Lung microvascular endothelial cell (primary cell): ENCODE measurements at places on chromosomes 7 and 10. TPM values are rescaled to one million over a fixed set of nuclear protein-coding genes. Genes with fewer than 3 reads are reported as not detected.

Gene CUTC
- 12.9 and 21.6 TPM in 2 replicates for total RNA-seq

Gene COMTD1
- total RNA-seq: 13.9 and 16.5 TPM in 2 replicates

GRCh38 chr7:145986248-145986874 is 130.2 kb upstream of the CNTNAP2 start:
- DNase-seq: no peak

DNA sequence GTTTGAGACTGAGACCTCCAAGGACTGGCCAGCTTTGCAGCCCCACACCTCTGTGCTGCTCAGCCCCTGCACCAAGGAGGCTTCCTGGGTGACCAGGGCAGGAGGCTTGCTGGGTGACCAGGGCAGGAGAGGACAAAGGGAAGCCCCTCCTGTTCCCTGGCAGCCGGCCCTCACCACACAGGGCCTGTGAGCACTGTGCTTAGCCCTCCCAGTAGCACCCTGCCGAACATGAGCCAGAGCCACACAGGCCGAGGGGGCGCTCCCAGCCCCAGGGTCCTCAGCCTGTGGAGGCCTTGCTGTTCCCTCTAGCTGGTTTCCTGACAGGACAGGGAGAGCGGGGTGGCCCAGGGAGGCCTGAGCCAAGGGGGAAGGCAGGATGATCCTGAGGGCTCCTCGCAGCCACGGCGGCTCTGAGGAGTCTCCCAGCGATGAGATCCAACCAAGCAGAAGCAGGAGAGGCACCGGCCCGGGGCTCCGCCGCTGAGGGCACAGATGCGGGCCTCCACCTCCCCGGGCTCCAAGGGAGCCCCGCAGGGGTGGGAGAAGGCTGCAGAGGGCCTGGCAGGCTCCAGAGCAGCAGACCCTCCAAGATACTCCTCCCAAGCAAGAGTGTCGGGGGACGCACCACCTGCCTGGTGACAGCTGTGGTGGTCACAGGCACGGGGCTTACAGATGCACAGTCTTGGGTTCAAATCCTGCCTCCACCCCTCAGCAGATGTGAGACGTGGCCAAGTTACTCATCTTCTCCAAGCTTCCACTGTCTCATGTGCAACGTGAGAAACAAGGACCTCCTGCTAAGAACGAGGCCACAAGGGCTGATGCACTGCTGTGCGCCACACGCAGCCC is 22.5 kb downstream of the WDR86 start:
- no peak for DNase-seq

- no peak for DNase-seq
Measured at GRCh38 chr10:101319241-101319915, 34.6 kb upstream of the BTRC start.

- no peak for DNase-seq
Measured at GRCh38 chr7:45726883-45727282, 146.0 kb downstream of the CCDC201 start.
